ENCODE measurements at places on chromosomes 11 and 22.

- DNase-seq: no peak
Measured at GRCh38 chr11:18617688-18618341, 16.3 kb downstream of the SPTY2D1 start.

GRCh38 chr11:21180182-21180581 is 510.8 kb downstream of the NELL1 start:
- DNase-seq: no peak

GRCh38 chr11:34243600-34244464 is 114.0 kb downstream of the ABTB2 start:
- no peak for DNase-seq

DNA sequence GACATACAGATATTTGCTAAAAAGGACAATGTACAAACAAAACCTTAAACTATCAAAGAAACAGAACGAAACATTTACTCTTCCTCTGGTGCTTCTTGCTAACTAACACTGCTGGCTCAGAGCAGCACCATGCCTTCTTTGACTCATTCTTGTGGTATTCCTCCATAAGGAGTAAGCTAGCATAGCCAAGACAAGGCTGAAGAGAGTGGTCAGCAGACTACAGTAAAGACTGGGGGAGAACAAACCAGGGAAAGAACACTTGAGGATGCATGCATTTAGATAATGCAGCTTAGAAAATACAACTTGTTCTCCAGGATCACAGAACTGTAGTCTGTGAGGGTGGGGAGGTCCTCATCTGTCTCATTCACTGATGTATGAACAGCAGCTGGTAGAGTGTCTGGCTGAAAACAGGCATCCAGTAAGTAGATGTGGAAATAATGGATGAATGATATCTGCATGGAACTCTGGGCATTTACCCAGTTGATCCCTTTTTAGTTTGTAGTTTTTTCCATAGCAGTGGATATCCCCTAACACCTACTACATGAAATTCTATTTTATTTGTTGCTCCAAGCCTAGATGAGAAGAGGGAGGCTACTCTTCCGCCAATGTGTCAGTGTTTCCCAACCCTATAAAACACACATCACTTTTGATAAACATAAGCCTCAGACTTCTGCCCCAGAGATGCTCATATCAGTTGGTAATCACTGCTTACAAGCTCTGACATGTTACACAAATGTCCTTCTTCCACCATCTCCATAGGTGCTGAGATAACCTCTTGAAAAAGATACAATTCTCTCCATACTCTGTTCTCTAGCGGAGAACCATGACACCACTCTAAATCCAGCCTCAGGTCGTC is 7.3 kb downstream of the SNX19 start:
- DNase-seq: no peak

- no peak for DNase-seq
Measured at GRCh38 chr22:49042877-49043859, 784.5 kb downstream of the BRD1 start.

All from NCI-H524 (cell line).